Eye (tissue), 1 donor: ENCODE measurements at places on chromosomes 2 and 18.

DNA sequence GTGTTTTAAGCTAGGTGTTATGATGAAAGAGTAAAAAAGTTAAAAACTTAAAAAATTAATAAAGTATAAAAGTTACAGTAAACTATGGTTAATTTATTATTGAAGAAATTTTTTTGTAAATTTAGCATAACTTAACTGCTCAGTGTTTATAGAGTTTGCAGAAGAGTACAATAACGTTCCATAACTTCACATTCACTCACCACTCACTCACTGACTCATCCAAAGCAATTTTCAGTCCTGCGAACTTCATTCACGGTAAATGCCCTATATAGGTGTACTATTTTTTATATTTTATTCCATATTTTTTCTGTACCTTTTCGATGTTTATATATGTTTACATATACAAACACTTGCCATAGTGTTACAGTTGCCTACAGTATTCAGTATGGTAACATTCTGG lies 694.8 kb upstream of the SLC39A10 start:
- no peak for DNase-seq

DNA sequence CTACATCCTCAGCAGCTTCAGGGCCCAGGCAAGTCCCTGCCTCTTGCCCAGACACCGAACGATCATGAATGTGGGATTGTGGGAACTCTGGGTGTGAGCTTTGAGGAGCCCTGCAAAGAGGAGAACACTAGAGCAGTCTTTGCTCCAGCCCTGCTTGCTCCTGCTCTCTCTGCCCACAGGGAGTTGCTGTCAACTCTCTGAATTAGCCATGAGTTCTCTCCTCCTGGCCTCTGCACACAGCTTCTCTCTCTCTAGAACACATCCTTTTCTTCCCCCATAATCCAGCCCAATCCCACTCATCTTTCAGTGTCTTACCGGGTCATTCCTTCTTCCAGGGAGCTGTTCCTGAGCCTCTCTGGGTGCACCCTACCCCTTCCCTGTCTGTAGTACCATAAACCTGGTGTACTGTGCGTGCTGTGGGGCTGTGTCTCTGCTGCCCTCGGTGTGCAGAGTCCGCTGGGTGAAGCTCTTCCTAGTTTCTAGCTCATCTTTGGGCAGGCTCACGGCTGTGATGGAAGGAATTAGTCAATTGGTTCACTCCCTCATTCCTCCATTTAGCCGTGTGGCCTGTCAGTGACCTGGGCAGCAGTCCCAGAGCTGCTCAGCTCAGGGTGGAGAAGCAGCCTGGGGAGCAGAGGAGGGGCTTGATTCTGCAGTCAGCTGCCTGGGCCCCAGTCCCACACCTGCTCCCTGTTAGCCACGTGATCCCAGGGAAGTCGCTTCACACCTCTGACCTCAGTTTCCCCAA lies 132.9 kb upstream of the HDAC4 start:
- DNase-seq, result peak; percentile 44

GRCh38 chr2:182038576-182038975 lies 52.9 kb downstream of the PPP1R1C start:
- DNase-seq, result no peak

- peak; percentile 98 for DNase-seq
These were observed at the start of gene TGOLN2 for GRCh38 chr2:85327822-85328617. TSS of gene TGOLN2 (minus strand) at chr2:85327989. CDS start at chr2:85327962, 27 bp downstream.

- DNase-seq, result no peak
These were observed 113.8 kb downstream of the SH3RF3 start for GRCh38 chr2:109242654-109243331.

- DNase-seq, result no peak
These were observed 224.5 kb downstream of the UXS1 start for GRCh38 chr2:105969552-105969951.

GRCh38 chr18:56532176-56532840 lies 106.1 kb downstream of the TXNL1 start:
- no peak for DNase-seq

DNA sequence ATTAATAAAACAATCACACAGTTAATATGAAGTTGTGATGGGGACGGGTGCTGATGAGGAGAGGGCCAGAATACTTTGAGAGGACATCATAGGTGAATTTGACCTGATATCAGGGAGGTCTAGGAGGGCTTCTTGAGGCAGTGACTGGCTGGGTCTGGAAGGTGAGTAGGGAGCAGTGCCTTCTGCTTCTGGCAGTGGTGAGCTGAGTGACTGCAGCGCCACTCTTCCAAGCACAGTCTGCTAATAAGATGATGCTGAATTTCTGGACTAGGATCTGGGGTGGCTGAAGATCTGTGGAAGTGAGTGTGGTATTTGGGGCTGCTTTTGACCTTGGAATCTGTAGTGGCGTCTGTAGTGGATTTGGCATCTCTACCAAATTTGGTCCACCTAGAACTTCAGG lies 5.5 kb downstream of the DGKD start:
- no peak for DNase-seq

DNA sequence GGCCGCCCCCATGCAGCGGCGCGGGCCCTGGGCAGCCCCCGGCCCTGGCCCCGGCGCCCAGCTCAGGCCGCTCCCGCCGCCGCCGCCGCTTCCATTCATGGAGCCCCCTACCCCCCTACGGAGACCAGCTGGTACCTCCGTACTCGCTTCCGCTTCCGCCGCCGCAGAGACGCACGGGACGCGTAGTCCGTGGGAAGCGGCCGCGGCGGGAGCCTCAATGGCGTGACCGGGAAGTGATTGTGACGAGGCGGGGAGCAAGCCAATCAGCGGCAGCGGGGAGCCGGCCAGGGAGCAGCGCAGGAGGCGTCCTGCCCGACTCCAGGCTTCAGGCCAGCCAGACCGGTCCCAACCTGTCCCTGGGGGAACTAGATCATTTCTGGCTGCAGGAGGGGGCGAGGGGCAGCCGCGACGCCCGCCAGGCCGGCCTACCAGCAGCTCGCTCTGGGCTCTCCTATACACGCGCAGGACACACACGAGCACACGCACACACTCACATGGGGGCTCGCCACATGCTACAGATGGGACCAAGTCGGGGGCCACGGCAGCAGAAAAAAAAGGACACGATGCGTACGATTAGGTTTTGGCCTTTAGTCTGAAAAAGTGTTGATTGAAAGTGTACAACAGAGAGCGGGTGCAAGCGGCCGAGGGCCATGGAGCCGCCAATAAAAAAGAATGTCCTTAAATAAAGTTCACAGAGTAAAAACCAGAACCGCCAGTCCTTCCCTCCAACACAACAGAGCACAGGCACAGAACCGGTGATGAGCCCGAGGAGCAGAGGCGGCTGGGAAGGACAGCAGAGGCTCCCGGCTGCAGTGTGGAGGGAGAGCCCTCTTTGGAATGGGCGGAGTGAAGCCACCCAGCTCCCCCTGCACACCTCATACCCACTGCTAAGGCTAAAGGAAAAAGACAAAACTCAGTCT lies at the start of gene ZNF513:
Gene ZNF513 (minus strand): TSS at position 109 of the 920 bp plus-strand sequence. CDS start 208 bp downstream, outside the sequence.
- DNase-seq, result peak; percentile 98

DNA sequence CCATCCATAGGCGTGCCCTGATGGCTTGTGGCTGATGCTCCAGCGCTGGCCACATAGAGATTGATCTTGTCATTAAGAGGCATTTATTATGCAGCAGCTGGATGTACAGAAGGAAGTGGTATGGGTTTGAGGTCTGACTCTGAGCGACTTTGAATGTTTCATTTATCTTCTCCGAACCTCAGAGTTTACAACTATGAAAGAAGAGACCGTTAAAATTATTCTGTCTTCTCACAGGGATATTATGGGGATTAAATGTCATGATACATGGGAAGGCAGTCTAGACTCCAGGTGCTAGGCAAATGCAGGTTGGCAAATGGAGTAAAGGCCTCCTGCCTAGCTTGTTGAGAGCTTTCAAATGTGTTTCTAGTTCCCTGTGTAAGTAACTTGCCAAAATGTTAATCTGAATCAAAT lies 30.3 kb downstream of the MOGAT1 start:
- DNase-seq, result no peak

DNA sequence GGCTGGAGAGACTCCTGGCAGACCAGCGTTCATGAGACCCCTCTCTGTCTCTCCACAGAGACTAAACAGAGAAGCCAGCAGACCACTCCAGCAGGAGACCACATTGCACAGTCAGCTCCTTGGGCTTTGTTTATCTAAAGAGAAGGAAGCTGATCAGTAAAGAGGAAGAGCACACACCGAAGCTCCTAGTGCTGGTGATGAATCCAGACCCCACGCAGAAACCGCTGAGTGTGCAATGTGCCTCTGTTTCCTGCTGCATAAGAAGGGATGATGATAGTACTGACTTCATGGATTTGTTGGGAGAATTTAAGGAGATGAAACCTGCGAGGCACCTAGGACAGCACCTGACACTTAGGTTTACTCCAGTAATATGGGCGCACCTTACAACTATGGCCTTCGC lies 544.1 kb upstream of the ID2 start:
- DNase-seq, result no peak

- no peak for DNase-seq
These were observed 96.8 kb downstream of the SP3 start for GRCh38 chr2:173868406-173868805.

DNA sequence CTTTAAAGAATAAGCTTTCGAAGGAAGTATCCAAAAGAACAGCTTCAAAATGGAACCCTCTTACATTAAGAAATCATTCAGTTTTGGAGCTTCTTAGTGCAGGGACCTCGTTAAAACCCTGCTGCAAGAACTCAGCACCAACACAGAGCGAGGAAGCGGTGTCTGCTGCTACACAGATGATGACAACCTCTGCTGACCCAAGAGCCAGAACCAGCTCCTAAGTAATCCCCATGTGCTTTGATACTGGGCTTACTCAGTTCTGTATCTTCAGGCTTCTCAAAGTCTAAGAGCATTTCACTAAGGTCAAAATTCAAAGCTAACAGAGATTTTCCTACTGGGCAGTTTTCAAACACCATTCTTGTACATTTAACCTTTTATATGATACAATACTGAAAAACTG lies 194.6 kb downstream of the STK39 start:
- DNase-seq, result no peak

GRCh38 chr2:6423157-6423556 lies 442.6 kb downstream of the CMPK2 start:
- no peak for DNase-seq

- DNase-seq, result no peak
These were observed 60.1 kb upstream of the RMP24 start for GRCh38 chr18:35912332-35912731.

GRCh38 chr2:46246790-46247189 lies 50.4 kb upstream of the EPAS1 start:
- no peak for DNase-seq

DNA sequence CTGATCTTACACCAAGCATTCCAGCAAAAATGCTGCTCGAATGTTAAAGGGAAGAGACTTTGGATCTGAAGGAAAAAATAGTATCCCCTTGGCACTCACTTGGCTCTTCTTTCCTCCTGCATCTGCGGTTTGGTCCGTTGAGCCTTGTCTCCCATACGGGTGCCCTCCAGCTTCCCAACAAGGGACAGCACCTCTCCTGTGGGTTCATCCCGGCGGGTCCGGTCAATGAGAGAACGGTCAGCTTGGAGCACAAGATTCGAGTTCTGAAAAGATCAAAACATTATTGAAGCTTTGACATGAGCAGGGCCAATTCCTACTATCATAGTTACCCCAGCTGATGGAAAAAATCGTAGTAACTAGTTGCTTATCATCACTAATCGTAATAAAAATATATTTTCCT lies 740 bp downstream of the SNRNP200 start:
- DNase-seq, result no peak

DNA sequence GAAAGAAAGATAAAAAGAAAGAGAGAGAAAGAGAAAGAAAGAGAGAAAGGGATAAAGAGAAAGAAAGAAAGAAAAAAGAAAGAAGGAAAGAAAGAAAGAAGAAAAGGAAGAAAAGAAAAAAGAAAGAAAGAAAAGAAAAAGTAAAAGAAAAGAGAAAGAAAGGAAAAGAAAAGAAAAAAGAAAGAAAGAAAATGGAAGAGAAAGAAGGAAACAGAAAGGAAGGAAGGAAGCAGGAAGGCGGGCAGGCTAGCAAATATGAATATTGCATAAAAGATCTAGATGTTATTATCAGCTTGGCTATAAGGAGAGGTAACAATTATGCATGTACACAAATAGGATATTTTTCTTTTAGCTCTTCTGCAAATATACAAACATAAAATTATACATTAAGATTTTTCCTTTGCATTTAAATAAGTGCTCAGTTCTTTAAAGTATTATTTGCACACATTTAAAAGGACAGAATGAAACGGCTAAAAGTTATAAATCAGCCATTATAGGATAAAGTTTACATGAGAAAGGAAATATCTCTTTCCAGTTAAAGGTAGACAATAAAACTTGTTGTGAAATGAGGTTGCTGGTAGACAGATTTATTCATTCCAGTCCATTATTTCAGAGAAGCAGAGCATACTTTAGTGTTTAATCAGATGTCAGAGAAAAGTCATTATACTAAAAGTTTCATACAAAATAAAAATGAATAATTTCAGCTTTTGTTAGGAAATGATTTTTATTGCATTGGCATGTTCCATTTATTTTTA lies 511.4 kb downstream of the KCNJ3 start:
- no peak for DNase-seq

- DNase-seq, result no peak
These were observed 173.6 kb downstream of the ANTXR1 start for GRCh38 chr2:69186614-69187013.

- no peak for DNase-seq
These were observed 45.2 kb downstream of the SLC30A6 start for GRCh38 chr2:32210767-32211408.

DNA sequence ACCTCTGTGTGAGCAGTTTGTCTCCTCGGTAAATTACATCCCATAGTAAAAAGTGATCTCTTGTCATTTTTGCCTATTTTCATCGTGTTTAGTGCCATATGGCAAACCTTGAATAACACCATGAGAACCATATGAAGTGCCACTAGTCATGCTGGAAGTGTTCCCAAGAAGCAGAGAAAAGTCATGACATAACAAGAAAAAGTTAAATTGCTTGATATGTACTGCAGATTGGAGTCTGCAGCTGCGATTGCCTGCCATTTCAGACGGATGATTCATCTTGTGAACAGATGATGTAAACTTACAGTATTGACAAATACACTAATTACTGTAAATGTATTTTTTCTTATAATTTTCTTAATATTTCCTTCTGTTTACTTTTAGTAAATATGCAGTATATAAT lies 846.7 kb downstream of the BCL11A start:
- no peak for DNase-seq

GRCh38 chr2:74253971-74254310 lies 55.5 kb downstream of the MTHFD2 start:
- no peak for DNase-seq

- DNase-seq, result peak; percentile 71
These were observed 7.0 kb upstream of the SATB2 start for GRCh38 chr2:199464606-199465352.

DNA sequence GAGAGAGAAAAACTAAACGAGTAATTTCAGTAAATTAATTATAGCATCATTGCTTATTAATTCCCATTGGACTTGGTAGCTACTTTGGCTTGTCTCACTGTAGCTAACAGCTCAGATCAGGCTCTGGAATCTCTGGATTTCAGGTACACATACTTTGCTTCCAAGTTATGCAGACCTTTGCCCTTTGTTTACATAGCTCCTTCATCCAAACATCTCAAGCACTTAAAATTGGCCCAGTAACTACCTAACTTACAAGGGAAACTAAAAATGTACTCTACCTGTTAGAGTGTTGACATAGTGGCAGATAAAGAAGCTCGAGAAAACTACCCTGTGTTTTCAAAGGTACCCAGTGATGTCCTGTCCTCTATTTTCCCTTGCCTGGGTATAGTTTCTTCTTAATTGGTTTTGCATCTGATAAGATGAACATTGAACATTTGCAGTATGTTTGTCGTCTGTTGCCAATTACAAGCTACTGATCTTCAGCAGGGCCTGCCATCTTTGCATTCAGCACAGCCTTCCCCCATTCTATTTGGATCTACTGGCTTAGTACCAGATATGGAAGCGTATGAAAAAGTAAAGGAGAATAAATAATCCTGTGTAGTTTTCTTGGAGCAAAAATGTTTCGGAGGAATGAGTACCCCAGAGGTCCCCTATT lies 601.5 kb upstream of the FANCL start:
- no peak for DNase-seq
